ENCODE measurements at places on chromosomes 13 and 19. TPM values are rescaled to one million over a fixed set of nuclear protein-coding genes. Genes with fewer than 3 reads are reported as not detected.

- no peaks in the 10 kb centered on the region for H3K27me3 ChIP-seq
- peaks cover 6% of the 10 kb centered on the region for H3K36me3 ChIP-seq
- H3K4me1 ChIP-seq: no peaks in the 10 kb centered on the region
- no peak overlapping the region for H3K27ac ChIP-seq
Measured at GRCh38 chr13:113661509-113661908, 3.5 kb upstream of the ATP4B start.

DNA sequence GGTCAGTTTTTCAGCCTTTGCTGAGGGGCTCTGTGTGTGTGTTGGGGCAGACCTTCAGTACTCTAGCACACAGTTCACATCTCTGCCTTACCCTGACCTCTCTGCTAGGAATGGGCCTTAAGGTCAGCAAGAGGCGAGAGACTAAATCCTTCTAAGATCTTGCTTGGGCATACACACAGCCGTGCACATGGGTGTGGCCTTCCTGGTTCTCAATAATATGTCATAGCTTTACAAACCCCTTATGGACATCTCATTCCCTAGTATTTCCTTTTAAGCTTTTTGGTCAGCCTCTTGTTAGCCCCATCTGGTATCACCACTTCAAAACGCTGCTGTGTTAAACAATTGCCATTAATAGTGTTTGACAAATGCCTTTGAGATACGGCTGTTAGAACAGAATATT lies 69.4 kb upstream of the SPATA13 start:
- peaks cover 1% of the 10 kb centered on the region for H3K36me3 ChIP-seq
- H3K27me3 ChIP-seq: peaks cover 9% of the 10 kb centered on the region
- no peak overlapping the region for H3K4me3 ChIP-seq
- peaks cover 10% of the 10 kb centered on the region for H3K4me1 ChIP-seq
- H3K27ac ChIP-seq: no peak overlapping the region

DNA sequence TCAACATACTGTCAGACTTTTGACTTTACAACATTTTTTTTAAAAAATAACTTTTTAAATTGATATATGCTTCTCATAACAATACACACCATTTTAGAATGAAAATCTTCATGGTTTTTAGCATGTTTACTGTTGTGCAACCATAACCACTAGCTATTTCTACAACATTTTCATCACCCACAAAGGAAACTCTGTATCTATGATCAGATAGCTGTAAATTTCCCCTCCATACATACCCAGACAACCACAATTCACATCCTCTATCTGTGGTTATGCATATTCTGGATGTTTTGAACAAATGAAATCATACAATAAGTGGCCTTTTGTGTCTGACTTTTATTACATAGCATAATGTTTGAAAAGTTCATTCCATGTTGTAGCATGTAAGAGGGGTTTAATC lies 1666.0 kb downstream of the EFNB2 start:
- peaks cover 10% of the 10 kb centered on the region for H3K4me1 ChIP-seq
- H3K27ac ChIP-seq: no peak overlapping the region
- no peak overlapping the region for H3K4me3 ChIP-seq
- H3K27me3 ChIP-seq: no peaks in the 10 kb centered on the region
- DNase-seq: no peak

- DNase-seq: no peak
- peaks cover 3% of the 10 kb centered on the region for H3K36me3 ChIP-seq
- peaks cover 51% of the 10 kb centered on the region for H3K4me1 ChIP-seq
- no peak overlapping the region for H3K4me3 ChIP-seq
- no peak overlapping the region for H3K27ac ChIP-seq
Measured at GRCh38 chr19:7677669-7678311, 900 bp downstream of the MCEMP1 start.

DNA sequence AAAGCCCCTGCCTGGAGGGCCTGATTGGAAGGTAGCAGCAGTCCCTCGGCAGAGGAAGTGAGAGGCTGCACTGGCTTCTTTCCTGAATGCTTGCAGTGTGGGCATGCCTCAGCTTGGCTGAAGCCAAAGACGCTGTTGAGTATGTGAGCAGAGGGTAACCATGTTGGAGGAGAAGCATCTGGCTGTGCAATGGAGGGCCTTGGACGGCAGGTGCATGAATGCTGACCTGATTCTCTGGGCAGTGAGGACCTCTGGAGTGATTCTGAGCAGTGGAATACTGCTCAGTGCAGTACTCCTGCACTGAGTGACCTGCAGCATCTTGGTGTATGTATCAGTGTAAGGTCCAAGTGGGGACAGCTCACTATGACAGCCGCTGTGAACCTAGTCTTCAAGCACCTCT lies 46.9 kb downstream of the SOX1 start:
- no peak overlapping the region for H3K27ac ChIP-seq
- H3K27me3 ChIP-seq: peaks cover 32% of the 10 kb centered on the region
- no peaks in the 10 kb centered on the region for H3K4me1 ChIP-seq

DNA sequence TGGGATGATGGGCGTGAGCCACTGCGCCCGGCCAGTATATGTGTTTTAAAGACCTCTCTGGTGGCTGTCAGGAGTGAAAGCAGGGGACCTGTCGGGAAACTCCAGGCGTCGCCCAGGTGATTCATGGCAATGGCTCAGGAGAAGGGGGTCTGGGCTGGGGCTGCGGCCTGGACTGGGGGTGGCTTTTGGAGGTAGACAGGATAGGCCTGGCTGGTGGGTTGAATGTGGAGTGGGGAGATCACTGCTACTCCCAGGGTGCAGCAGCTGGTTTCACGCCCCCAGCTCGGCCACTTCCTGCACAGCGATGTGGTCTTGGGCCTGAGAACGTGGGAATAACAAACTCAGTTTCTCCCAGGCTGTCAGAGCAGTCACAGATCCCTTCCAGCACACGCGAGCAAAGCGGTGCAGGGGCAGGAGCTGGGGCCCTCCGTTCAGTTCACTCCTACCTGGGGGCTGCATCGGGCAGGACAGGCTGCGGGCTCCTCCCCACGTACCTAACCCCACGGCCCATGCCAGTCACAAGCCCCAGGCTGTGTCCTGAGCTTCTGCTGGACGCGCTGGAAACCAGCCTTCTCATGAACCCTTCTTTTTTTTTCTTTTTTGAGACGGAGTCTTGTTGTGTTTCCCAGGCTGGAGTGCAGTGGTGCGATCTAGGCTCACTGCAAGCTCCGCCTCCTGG lies 18.9 kb downstream of the KDM4B start:
- DNase-seq: no peak
- peaks cover 8% of the 10 kb centered on the region for H3K4me1 ChIP-seq
- no peaks in the 10 kb centered on the region for H3K27me3 ChIP-seq
- H3K36me3 ChIP-seq: peaks cover 8% of the 10 kb centered on the region

GRCh38 chr13:65921933-65922332 lies 1308.2 kb downstream of the PCDH9 start:
- H3K27me3 ChIP-seq: no peaks in the 10 kb centered on the region
- peaks cover 2% of the 10 kb centered on the region for H3K36me3 ChIP-seq
- no peak overlapping the region for H3K27ac ChIP-seq
- H3K4me3 ChIP-seq: no peak overlapping the region

DNA sequence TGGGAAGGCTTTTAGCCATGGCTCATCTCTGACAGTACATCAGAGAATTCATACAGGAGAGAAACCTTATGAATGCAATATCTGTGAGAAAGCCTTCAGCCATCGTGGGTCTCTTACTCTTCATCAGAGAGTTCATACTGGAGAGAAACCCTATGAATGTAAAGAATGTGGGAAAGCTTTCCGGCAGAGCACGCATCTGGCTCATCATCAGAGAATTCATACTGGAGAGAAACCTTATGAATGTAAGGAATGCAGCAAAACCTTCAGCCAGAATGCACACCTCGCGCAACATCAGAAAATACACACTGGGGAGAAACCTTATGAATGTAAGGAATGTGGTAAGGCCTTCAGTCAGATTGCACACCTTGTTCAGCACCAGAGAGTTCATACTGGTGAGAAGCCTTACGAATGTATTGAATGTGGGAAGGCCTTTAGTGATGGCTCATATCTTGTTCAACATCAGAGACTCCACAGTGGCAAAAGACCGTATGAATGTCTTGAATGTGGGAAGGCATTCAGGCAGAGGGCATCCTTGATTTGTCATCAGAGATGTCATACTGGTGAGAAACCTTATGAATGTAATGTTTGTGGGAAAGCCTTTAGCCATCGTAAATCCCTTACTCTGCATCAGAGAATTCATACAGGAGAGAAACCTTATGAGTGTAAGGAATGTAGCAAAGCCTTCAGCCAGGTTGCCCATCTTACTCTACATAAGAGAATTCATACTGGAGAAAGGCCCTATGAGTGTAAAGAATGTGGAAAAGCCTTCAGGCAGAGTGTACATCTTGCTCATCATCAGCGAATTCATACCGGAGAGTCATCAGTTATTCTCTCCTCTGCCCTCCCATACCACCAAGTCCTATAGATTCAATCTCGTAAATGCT lies 10.7 kb downstream of the ZNF470 start:
- no peaks in the 10 kb centered on the region for H3K4me1 ChIP-seq
- no peak overlapping the region for H3K27ac ChIP-seq
- no peaks in the 10 kb centered on the region for H3K27me3 ChIP-seq
- H3K36me3 ChIP-seq: peaks cover 38% of the 10 kb centered on the region
- no peak for DNase-seq

Gene ZNF525
- total RNA-seq: 27.0 TPM

- no peaks in the 10 kb centered on the region for H3K4me1 ChIP-seq
- no peaks in the 10 kb centered on the region for H3K36me3 ChIP-seq
- DNase-seq: no peak
- H3K4me3 ChIP-seq: no peak overlapping the region
Measured at GRCh38 chr19:32767951-32768679, 48.5 kb downstream of the TDRD12 start.

Gene IGFL3
- not detected for total RNA-seq

Gene TTYH1
- total RNA-seq: 0.41 TPM

DNA sequence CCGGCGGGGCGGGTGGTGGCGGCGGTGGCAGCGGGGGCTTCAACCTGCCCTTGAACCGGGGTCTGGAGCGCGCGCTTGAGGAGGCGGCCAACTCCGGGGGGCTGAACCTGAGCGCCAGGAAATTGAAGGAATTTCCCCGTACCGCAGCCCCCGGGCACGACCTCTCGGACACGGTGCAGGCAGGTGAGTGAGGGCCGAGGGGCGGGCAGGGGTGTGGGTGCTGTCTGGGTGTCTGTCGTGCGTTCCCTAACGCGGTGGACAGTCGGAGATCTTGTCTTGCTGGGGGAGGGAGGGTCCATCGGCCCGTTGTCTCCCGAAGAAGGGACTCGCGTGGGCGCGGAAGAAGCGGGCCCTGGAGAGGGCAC lies 533 bp downstream of the LRCH1 start:
- H3K27ac ChIP-seq: no peak overlapping the region
- H3K36me3 ChIP-seq: no peaks in the 10 kb centered on the region
- H3K4me1 ChIP-seq: peaks cover 51% of the 10 kb centered on the region
- peak overlapping the region; percentile 99 for H3K4me3 ChIP-seq
- DNase-seq: no peak
- no peaks in the 10 kb centered on the region for H3K27me3 ChIP-seq

Gene TJP3
- 1.7 TPM for total RNA-seq

Gene CDX2
- not detected for total RNA-seq

Gene DACH1
- 0.17 TPM for total RNA-seq

Gene PSG7
- total RNA-seq: not detected

- H3K36me3 ChIP-seq: no peaks in the 10 kb centered on the region
- H3K27ac ChIP-seq: no peak overlapping the region
- peaks cover 23% of the 10 kb centered on the region for H3K4me1 ChIP-seq
- H3K4me3 ChIP-seq: no peak overlapping the region
- no peak for DNase-seq
- peaks cover 58% of the 10 kb centered on the region for H3K27me3 ChIP-seq
Measured at GRCh38 chr13:31011193-31011860, 78.9 kb downstream of the TEX26 start.

DNA sequence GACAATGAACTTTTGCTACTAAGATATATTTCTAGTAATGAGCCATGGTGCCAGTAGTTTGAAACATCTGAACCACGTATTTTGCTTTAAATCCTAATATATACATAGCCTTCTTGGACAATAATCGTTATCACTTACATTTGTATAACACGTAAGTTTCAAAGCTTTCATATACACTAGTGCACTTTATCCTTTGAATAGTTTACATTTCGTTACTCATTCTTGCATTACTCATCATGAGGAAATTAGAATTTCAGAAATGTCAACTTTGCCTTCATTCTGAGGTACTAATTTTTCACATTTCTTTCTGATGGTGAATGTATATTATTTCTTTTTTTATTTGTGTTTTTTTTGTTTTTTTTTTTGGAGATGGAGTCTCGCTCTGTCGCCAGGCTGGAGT lies 5.8 kb downstream of the KBTBD7 start:
- peaks cover 36% of the 10 kb centered on the region for H3K4me1 ChIP-seq
- no peak overlapping the region for H3K27ac ChIP-seq
- no peak for DNase-seq

DNA sequence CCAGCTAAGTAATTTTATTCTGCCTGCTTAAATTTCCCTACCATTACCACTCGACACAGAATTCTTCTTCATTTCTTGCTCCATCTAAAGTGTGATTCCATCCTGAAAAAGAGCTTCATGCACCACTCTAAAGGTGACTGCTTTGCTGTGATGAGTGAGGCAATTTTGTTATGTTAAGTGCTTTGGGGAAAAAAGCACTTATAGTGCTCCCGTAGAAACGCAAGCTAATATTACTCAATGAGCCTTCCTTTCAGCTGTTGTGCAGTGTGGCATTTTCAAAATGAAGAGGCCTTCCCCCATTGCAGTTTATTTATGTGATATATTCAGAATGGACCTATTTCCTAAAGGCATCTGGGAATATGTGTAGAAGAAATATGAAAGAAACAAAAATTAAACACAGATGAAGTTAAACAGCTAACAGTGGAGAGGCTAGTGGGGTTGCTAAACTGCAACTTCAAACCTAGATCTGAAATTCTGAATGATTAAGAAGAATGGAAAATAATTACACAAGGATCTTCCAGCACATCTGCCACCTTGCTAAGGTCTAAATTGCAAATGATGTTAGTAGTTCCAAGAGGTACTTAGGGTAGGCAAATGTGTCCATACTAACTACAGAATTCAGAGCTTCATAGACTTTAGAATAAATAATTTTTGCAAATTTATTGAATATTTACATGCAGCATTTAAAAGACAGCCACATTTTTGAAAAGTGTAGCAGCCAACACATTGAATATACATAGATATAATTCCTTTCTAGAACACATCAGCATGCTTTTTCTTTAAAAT lies 211.7 kb downstream of the DCT start:
- no peaks in the 10 kb centered on the region for H3K36me3 ChIP-seq
- no peak overlapping the region for H3K27ac ChIP-seq
- peaks cover 4% of the 10 kb centered on the region for H3K4me1 ChIP-seq
- no peaks in the 10 kb centered on the region for H3K27me3 ChIP-seq
- no peak for DNase-seq

- DNase-seq: no peak
- peaks cover 56% of the 10 kb centered on the region for H3K4me1 ChIP-seq
- no peak overlapping the region for H3K4me3 ChIP-seq
- H3K36me3 ChIP-seq: peaks cover 1% of the 10 kb centered on the region
- no peak overlapping the region for H3K27ac ChIP-seq
Measured at GRCh38 chr19:16355293-16356043, 30.8 kb downstream of the KLF2 start.

Gene SAFB2
- 83.2 TPM for total RNA-seq

GRCh38 chr13:51047434-51048165 lies 63.5 kb downstream of the C13orf42 start:
- DNase-seq: no peak
- H3K27me3 ChIP-seq: no peaks in the 10 kb centered on the region
- no peaks in the 10 kb centered on the region for H3K36me3 ChIP-seq
- no peaks in the 10 kb centered on the region for H3K4me1 ChIP-seq
- H3K4me3 ChIP-seq: no peak overlapping the region
- no peak overlapping the region for H3K27ac ChIP-seq

Gene ICAM1
- 20.7 TPM for total RNA-seq
